ENCODE measurements at places on chromosomes 11 and 22.

DNA sequence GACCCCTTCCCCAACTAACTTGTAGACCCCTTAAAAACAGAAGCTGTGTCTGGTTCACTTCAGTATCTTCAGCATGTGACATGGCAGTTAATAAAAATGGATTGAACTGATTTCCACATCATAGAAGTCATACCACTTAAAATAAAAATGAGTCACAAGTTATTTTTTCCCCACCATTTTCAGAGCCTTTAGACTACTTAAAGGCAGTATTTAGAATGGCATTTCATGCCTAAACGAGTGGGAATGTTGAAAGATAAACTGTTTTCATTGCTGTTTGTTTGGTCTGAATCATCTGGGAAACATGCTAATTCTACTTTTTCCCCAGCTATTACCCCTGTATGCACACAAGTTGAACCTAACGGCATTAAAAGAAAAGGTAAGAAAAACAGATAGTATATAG, 324.0 kb downstream of the RAB38 start:
- no peak for DNase-seq

GRCh38 chr11:113885897-113886296, 10.5 kb upstream of the USP28 start:
- no peak for DNase-seq

DNA sequence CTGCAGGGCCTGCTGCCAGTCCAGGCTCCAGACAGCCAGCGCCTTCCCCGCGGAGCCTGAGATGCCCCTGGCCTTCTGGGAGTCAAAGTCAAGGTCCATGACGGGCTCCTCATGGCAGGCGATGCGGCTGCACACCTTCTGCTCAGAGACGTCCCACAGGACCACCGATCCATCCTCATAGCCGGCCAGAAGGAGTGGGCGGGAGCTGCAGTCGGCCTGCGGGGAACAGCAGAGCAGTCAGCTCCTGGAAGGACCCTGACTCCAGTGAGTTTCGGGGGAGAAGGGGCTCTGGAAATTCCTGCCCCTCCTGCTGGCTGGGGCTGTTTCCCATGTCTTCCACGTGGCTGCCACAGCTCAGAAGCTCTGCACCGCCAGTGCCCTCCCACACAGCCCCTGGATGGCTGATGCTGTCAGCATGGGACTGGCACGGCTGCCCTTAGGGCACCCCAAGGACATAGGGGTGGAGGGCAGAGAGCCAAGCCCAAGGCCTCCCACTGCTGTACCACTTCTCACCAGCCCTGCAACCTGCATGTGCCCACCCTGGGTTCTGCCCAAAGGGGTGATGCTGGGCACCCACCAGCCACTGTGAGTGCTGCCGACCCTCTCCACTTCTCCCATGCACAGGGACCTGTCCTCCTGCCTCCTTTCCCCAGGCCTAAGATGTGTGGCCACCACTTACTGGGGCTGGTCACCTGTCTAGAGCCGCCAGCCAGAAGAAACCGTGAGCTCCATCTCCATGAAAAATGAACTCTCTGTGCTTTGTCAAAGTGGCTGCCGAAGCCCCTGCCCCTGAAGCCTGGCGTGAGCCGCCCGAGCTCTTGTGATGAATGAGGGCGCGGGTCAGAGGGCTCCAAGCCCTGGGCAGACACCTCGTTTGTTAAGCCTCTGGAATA, 41.7 kb downstream of the TBX1 start:
- no peak for DNase-seq

DNA sequence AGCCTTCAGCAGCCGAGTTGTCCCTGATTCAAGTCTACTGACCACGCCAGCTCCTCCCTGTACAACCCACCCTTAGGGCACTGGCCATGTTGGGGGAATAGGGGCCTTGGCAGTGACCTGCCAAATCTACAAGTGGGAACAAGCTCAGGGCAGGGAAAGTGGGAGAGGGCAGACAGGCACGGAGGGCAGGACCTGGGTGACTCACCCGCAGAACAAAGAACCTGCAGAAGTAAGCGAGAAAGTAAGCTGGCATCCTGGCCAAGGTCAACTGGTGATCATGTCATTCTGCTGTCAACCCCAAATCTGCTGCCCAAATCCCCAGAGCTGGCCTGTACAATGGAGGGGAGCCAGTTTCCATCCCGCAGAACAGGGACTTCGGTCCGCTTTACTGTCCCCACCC, 7.9 kb upstream of the SCGB1A1 start:
- no peak for DNase-seq

DNA sequence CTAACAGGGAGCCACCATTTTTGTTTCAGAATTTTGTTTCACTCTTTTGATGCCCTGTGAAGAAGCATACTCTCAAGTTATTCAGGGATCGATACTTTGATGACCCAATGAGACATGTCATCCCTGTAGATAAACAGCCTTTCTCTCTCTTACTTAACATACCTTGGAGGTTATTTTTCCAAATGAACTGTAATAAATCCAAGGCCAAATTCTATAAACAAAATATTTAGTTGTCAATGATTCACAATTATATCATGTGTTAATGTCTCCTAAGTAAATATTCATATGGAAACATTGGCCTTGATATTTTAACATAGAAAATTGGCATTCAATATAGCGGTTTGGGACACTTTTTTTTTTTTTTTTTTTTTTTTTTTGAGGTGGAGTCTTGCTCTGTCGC, 97.5 kb downstream of the LUZP2 start:
- no peak for DNase-seq

Measured in effector memory CD4-positive, alpha-beta T cell (primary cell).